ENCODE measurements at places on chromosomes 7 and 10.

DNA sequence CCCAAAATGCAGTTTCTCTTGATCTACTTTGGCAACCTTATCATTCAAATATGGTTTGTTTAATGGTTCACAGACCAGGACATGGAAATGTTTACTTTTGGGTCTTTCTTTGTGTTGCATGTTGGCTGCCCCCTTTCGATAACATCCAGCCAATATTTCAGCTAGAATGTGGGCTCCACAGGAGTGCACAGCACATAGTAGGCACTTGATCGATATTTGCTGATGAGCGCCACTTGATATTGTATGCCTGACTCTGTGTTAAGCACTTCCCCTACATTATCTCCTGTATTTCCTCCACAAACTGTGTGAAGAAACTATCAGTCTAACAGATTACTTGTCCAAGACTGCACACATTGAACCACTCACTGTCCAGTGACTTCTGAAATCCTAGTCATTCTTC, 60.2 kb downstream of the SMURF1 start:
- DNase-seq = no peak

- no peak for DNase-seq
These were observed 121.5 kb upstream of the PRSS58 start for GRCh38 chr7:142379201-142379885.

DNA sequence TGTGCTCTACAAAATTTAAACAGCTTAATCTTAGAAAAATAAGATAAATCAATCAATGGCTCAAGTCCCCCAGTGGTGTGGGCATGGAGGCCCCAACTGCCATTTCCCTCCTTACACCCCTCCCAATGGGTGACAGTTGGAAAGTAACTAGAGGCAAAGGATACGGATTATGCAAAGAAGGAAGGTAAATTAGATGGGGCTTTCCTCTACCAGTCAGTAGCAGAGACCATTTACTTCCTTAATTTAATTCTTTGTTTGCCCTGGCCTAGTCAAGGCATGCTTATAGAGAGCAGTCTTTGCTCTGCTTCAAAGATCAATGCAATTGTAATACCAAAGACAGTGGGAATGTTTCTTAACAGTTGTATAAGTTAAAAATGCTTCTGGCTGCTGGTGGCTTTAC, 63.3 kb upstream of the PAPSS2 start:
- DNase-seq = no peak

- no peak for DNase-seq
These were observed 148.3 kb downstream of the NOC3L start for GRCh38 chr10:94214481-94214893.

GRCh38 chr7:153835712-153836265, 216.4 kb upstream of the DPP6 start:
- no peak for DNase-seq

DNA sequence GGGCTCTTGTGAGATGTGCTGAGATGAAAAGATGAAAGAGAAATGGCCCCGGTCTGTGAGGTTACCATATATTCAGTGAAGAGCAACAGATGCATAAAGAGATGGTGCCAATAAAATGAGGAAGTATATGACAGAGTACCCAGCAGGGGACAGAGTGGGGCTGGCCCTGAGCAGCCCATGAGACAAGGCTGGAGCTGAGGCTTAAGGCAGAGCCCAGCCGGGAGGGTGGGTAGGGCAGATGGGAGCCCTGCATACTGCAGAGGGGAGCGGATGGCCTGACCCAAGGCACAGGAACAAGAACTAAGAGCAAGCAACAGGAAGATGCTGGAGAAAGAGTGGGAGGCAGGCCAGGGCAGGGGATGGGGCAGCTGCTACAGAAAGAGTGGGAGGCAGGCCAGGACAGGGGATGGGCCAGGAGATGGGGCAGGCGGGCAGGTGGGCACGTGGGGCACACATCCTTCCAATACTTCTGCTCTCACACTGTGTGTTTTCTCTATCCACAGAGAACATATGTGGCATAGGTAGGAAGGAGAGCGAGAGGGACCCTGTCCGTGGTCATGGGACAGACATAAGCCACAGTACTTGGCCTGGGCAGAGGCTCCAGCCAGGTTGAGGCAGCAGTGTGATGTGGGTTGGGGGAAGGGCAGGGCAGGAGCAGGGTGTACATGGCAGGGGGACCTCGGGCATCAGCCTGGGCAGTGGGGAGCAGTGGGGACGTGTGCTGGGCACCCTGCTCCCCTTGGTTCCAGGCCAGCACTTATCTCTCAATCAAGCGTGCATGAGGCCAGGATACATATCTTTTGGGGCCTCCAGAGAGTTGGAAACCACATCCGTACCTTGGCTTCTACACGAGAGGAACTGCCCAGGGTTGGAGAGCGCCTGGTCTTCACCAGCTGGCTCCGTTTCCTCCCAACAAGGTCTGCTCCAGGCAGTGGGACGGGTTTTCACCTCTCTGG, 91.6 kb upstream of the IKZF1 start:
- peak; percentile 33 for DNase-seq

- no peak for DNase-seq
These were observed 16.9 kb upstream of the ZFAND2A start for GRCh38 chr7:1176891-1177373.

DNA sequence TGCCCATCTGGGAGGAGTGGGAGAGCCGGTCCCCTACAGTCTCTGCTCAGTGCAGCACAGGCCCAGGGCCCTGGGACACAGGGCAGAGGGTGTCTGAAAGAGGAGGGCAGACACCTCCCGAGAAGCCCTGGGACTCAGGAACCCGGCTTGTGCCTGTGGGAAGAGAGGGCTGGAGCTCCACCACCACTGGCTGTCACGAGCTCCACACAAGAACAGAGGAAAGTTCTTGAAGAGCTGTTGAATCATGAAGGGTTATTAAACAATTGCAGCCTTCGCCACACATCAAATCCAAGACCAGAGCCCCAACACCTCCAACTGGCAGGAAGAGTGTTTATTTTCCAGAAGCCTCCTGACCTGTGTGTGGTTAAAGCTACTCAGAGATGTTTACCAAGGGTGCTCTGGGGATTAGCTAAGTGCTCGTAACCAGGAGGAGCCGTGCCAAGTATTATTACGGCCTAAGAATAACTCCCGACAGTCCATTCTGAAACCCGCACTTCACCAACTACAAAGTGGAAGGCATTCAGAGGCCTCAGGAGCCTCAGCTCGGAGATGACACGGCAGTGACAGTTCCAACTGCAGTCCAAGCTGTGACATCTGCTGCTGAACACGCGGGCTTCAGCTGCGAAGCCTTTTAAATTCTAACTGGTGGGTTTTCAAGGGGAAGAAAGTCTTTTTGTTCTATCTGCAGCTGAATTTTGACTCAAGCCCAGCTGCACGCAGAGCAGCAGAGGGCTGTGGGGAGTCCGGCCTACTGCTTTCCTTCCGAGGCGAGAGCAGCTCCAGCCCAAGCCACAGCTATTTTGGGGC, 75.1 kb downstream of the MAD1L1 start:
- no peak for DNase-seq

DNA sequence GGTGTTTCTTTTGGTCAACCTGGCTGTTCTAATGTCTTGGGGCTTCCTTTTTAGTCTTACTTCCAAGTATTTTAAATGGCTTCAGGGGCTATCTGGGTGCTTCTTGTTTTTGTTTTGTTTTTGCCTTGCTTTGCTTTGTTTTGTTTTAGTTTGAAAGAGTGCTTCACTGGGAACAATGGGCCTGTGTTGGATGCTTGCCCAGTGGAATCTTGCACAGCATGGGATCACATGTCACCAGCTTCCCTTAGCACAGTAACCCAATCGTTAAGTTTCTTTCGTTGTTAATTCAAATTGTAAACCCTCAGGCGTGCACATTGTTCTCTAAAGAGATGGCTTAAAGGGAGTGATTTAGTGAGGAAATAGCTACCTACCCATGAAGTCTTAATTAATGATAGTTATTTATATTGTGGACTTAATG, 8.9 kb downstream of the COL17A1 start:
- no peak for DNase-seq

- DNase-seq = no peak
These were observed 35.1 kb downstream of the EGFR start for GRCh38 chr7:55053651-55054571.

DNA sequence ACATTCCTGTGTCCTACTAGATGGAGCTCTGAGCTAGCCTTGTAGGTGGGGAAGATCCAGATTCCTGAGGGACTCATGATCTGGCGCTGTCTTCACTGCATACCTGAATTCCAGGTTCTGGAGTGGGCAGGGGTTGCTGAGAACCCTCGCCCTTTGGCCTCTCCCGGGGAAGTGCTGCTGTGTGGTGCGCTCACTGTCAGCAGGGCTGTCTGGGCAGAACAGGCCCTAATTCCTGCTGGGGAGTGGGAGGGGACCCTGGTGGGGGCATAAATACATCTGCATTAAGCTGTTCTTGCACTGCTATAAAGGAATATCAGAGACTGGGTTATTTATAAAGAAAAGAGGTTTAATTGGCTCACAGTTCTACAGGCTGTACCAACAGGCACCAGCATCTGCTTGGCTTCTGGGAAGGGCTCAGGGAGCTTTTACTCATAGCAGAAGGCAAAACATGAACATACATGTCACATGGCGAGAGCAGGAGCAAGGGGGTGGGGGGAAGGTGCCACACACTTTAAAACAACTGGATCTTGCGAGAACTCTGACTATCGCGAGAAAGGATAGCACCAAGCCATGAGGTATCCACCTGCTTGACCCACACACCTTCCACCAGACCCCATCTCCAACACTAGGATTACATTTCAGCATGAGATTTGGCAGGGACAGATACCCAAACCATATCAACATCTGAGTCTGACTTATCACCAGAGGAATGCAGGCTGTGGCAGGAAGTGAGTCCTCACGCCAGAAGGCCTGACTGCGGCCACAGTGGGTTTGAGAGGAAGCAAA, 115.0 kb downstream of the ADCY1 start:
- DNase-seq = no peak

GRCh38 chr10:121772884-121773283, 154.9 kb downstream of the ATE1 start:
- DNase-seq = no peak

DNA sequence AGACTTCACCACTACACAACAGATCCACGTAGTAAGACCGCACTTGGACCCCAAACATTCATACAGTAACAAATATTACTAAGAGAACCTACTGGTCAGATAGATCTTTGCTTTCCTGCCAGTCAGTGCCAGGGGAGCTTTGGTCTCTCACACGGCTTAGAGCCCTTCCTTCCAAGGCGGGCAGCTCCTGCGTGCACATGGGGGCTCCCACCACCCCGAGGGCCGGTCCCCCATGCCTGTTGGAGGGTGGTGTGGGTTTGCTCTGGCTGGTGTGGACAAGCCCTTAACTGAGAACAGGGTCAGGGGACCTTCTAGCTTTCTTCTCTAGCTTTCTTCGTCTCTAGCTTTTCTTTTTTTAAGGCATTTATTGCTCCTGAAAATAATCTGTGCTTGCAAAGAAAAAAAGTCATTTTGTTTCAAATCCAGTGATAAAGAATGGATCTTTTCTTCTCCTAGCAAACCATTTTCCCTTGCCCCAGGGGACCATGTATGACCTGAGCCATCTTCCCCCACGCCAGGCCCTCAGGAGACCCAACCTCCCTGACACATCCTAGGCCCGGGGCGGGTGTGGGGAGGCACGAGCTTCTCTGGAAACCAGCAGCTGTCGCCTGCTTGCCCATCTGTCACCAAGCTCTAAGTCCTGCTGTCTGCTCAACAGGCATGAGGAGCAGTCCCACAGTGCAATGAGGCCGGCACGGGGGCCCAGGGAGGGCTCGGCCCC, 591.1 kb downstream of the PTPRN2 start:
- no peak for DNase-seq

- DNase-seq = no peak
These were observed 915.6 kb downstream of the KCNMA1 start for GRCh38 chr10:76721891-76722505.

DNA sequence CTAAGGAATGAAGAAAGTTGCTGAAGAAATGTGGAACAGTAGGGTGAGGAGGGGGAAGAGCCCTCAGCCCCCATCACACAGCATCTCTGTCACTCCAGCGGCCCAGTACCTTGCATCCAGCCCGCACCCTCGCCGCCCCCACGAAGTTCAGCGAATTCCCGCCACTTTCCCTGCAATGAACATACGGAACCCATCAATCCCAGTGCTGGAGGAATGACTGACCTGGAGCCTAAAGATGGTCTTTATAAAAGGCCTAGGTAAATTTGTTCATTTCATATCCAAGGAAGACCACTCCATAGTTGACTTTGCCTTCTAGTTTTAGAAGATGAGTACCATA, 779 bp upstream of the KIF5B start:
- DNase-seq = no peak

GRCh38 chr10:116899626-116900025, 50.3 kb downstream of the ENO4 start:
- DNase-seq = no peak

DNA sequence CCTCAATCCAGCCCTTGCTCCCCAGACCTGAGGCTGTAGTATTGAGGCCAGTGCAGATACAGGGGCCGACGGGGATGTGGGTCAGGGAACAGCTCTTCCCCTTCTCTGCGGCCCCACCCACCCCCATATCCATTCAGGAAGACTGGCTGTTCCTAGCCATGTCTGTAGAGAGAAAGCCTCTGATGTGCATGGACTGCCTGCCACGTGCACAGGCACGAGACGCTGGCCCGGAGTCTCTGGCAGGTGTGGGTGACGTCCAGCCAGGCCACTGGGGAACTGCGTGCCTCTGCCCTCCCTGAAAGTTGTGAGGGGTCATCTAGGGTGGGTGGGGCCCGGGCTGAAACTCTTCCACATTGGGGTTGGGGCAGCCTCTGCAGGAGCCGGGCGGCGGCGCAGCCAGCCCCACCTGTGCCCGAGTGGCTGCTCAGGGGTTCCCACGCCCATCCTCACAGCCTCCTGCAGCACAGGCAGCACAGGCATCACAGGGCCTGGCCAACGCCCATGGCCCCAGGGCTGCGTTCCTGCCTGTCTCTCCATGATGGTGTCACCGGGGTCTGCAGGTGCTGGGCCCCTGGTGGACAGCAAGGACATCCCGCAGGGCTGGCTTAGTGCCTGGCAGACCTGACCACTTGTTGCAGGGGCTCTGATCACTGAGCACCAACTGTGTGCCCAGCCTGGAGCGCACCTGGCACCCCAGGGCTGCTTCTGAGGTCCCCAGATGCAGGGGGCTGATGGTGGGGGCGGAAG, 27.5 kb downstream of the MICALL2 start:
- DNase-seq = no peak
